IPS DF 6.9 (cell line): ENCODE measurements at places on chromosomes 12 and 14.

GRCh38 chr12:65278576-65279368, at the start of gene MSRB3:
Gene MSRB3, plus strand, starts transcription at chr12:65278683. Its CDS starts 29,897 bp downstream, at chr12:65308580.
- no peak for DNase-seq

DNA sequence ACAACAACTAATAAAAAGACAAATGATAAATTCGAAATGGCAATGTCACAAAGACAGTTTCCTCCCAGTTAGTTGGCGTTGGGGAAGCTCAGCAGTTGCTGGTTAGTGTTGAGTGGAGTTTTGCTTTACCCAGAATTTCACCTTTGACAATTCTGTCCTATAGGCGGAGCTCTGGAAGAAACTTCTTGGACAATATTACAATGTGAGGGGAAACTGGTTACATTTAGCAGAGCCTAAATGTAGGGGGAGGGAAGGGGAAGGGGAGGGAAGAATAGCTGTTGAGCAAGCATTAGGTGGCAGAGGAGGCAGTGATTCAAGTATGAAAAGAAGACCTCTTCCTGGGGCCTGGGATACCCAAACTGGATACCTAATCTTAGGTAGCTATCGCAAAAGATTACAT, 51.4 kb downstream of the BDKRB1 start:
- DNase-seq, result no peak

DNA sequence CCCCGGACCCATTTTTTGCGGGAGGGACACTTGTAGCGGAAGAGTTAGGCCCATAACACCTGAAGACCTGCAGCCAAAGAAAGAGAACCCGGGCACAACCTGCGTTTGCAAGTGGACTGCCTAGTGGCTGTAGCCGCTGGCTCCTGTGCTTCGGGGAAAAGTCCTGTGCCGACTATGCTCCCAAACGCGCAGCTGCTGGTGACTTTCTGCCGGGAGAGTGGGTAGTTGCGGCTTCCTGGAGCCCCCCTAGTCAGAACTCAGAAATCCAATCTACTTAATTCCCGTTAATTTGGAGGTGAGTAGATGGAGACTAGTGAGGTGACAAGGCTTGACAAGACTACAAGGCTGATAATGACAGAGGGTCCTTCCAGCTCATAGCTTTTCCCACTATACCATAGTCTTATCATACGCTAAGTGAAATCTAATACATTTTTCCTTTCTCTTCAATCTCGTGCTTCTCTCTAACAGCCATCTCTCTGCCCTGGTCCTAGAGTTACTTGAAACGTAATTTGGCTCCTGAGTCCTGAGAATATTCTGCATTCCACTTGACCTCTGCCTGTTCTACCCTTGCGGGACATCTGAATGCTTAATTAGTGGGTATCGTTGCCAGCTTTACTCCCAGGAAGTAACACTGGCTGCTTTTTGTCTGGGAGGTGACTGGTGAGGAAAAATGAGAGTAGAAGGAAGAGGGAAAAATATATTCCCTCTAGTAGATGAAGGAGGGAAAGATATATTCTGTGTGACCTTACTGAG, 556 bp downstream of the MTHFD1 start:
- DNase-seq, result no peak

DNA sequence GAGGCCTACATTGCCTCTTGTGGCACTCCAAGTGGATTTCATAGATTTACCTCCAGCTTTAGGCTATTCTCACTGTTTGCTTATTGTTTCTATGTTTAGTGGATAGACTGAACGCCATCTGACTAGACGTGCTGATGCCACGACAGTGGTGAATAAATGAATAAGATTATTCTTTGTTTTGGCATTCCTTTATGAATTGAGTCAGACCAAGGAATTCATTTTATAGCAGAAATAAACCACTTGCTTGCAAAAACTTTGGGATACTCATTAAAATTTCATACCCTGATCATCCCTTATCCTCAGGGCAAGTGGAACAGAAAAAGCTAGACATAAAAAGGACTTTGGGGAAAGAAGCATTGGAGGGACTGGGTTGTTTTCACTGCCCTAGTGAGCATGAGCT, 71.7 kb upstream of the FERMT2 start:
- no peak for DNase-seq

DNA sequence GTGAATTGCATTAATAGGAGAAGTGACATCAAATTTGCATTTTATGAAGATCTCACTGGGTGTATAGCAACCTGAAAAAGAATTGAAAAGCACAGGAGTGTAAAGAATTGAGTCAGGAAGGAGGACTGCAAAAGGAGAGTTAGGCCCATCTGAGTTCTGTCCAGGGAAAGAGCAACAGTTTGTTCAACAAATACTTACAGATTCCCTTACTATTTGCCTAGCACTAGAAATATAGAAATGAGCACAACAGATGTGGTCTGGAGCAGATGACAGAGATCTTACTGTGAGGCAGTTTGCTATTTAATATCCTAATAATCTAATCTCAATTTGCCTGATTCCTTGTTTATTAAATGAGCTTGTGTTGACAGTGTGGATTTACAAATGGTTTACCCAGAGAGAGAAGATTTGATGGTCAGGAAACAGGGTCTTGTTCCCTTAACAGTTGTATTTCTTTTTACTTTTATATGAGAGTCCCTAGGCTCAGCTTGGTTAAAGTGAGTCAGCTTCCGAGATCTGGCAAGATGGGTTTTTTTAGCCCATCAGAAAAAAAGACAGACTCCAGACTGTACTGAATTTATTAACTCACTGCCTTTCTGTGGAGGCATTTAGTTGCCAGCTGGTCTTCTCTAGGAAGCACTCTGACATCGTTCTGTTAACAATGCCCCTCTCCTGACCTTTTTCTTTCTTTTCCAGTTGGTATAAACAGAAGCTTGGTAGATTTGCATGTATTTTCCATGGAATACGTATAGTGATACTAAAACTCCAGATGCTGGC, 229.7 kb downstream of the TTC6 start:
- no peak for DNase-seq

DNA sequence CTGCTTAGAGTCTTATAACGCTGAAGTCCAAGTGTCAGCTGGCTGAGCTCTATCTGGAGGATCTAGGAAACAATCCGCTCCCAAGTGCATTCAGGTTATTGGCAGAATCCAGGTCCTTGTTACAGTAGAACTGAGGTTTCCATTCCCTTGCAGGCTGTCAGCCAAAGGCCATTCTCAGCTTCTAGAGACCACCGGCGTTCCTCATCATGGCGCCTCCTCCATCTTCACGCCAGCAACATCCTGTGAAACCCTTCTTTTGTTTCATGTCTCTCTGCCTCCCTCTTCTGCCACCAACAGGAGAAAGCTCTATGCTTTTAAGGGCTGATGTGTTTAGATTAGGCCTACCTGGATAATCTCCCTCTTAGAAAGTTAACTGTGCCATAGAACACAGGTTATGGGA, 133.0 kb upstream of the RASSF8 start:
- DNase-seq, result no peak

GRCh38 chr12:39780913-39781446, 161.4 kb upstream of the ABCD2 start:
- no peak for DNase-seq

GRCh38 chr14:51881636-51882035, 21.2 kb downstream of the GNG2 start:
- DNase-seq, result no peak

DNA sequence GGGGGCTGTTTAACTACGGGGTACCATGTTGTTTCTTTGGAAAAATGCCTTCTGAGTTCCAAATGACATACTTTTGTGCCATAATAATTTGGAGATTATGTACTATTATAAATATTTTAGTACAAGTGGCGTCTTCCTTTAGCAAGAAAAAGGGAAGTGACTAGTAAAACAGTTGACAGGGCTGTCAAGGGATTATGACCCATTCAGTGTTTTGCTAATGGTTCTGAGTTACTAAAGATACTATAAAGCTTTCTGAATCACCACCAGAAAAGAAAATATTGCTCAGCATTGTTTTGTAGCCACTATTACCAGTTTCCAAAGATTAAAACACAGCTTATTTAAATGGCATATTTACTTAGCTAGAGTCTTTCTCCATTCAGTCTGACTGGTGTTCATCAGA, 334.9 kb downstream of the SNAPC1 start:
- DNase-seq, result no peak

- no peak for DNase-seq
Observed at GRCh38 chr12:118544569-118544968, 168.2 kb downstream of the SUDS3 start.

- DNase-seq, result no peak
Observed at GRCh38 chr12:118436986-118437385, 60.6 kb downstream of the SUDS3 start.

- peak; percentile 61 for DNase-seq
Observed at GRCh38 chr12:47904713-47905709, at the start of gene VDR. Gene VDR, minus strand, starts transcription at chr12:47904994. Its CDS starts 25,881 bp downstream, at chr12:47879113.

- DNase-seq, result no peak
Observed at GRCh38 chr12:115118177-115118724, 434.3 kb upstream of the TBX3 start.

- no peak for DNase-seq
Observed at GRCh38 chr14:52248057-52248456, 19.4 kb upstream of the PTGDR start.

- no peak for DNase-seq
Observed at GRCh38 chr12:11746024-11746771, 96.7 kb downstream of the ETV6 start.

DNA sequence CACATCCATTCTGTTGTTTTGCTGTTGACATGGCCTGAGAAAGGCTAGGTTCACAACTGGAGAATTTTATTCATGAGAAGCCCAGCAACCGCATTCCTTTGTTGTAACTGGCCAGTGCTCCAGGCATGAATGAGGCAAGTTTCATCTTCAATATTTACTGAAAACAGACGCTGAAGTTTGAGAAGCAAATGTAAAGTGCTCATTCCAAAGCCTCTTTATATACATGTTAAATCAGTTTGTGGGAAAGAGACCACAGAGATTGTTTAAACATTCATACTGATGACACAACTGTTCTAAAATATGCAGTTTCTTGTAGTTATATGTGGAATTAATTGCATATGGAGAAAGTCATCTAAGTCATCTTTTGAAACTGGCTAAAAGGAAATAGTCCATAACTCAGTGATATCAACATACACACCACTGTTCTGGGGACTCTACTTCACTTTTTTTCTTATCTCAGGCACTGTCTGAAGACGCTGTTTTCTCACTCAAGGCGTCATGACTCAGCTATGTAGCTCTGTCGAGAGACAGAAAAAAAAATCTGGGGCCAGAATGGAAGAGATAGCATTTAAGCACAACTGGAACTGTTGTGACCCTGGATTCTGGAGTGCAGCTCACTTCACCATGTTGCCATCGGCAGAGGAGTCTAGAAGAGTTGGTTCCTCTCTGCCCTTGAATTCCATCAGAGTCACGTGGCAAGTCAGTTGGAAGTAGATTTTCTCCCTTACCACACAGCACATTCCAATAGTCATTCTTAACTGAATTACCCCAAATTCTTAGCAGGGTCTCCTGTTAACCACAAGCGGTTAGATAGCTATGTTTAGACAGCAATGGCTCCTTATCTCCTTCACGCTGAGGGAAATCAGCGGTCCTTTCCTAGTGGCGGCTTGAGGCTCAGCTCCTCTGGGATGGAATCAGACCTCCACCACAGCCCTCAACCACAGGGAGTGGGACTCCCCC, 258.4 kb upstream of the HMGA2 start:
- no peak for DNase-seq

GRCh38 chr12:82638324-82638723, 48.4 kb upstream of the TMTC2 start:
- DNase-seq, result no peak

GRCh38 chr12:97951717-97952116, 489.1 kb downstream of the RMST start:
- DNase-seq, result no peak

- DNase-seq, result no peak
Observed at GRCh38 chr12:114611145-114612018, 72.6 kb downstream of the TBX3 start.
